ENCODE measurements at places on chromosomes 3 and 15. TPM values are rescaled to one million over a fixed set of nuclear protein-coding genes. Genes with fewer than 3 reads are reported as not detected.

Gene CCDC54
- total RNA-seq = not detected

GRCh38 chr3:118396491-118396890 is 638.2 kb downstream of the IGSF11 start:
- DNase-seq = no peak

DNA sequence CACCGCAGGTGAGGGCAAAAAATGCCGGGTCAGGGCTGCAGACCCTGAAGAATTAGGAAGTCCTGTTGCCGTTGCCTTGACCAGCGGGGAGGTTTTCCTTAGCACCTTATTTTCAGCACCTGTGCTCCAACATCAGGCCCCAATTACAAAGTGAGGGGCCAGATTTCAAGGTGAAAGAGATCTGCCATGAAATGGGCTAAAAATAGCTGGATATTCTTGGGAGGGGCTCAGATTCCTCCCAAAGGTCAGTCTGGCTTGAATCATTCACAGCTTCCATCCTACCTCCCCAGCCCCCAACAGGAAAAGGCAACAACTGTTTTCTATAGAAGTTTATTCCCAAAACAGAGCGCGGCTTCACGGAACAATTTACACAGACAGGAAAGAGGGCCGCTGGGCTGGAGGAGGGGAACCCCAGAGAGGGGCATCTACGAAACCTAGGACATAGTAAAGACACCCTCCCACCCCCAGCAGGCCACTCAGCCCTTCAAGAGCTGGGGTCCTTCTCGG is 941 bp upstream of the SLC26A6 start:
- no peak for DNase-seq

DNA sequence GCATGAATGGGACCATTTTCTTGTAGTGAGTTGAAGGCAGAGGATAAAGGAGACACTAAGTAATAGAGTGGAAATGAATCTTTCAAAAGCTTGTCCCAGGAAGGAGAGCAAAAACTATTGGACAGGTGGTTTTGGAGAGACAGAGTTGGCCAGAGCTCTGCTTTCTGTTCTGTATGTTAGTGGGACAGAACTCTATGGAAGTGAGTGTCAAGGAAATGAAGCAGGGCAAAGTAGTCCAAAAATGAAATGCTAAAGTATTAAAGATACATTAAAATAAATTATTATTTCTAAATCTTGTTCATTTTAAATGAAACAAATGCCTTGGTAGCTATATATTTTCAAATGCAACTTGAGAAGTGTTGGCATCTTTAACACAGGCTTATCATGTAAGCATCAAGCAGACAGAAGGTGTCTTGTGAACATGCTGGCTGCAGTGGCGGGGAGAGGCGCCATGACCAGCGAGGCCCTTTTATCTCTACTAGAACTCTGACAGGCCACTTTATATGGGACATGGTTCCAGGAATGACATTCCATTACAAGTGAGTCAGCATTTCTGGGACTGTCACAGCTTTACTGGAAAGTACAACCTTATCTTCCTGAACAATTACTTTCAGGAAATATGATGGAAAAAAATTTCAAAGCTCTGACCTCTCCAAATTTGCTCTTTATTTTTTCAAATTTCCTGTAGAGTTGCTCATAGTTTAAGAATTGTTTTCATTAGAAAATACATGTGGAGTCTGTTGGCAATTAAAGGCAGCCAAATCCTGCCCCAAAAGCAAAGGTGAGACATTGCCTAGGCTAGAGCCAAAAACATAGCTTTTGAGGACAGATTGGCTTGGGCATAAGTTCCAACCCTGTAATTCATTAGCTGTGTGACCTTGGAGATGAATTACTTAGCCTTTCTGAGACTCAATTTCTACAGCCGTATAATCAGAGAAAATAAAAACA is 106.5 kb downstream of the ECT2 start:
- peak; percentile 78 for DNase-seq

- peak; percentile 37 for DNase-seq
Measured at GRCh38 chr15:47333734-47334133, 383.6 kb upstream of the SEMA6D start.
